ENCODE measurements at places on chromosomes 11 and 22. TPM values are rescaled to one million over a fixed set of nuclear protein-coding genes. Genes with fewer than 3 reads are reported as not detected.

Gene KRTAP5-2
- total RNA-seq = not detected

DNA sequence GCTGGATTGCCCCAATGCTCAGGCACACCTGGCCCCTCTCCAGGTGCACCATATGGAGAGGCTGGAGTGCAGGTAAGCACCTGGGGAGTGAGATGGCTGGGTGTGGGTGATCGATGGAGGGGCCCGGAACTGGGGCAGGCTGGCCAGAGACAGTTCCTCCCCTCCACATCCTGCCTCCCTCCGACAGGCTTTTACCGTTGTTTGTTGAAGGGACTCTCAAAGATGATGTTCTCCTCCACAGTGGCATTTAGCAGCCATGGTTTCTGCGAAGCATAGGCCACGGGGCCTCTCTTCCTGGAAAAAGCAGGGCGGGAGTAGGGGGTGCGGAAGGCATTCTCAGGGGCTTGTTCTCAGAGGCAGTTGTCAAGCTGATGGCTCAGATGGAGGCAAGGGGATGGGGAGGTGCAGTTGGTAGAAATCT is 25.9 kb upstream of the KCNJ11 start:
- H3K27me3 ChIP-seq = peaks cover 24% of the 10 kb centered on the region
- H3K4me3 ChIP-seq = peak overlapping the region; percentile 16
- peaks cover 24% of the 10 kb centered on the region for H3K4me1 ChIP-seq
- no peak for DNase-seq
- peak overlapping the region; percentile 26 for H3K27ac ChIP-seq
- peaks cover 1% of the 10 kb centered on the region for H3K36me3 ChIP-seq

DNA sequence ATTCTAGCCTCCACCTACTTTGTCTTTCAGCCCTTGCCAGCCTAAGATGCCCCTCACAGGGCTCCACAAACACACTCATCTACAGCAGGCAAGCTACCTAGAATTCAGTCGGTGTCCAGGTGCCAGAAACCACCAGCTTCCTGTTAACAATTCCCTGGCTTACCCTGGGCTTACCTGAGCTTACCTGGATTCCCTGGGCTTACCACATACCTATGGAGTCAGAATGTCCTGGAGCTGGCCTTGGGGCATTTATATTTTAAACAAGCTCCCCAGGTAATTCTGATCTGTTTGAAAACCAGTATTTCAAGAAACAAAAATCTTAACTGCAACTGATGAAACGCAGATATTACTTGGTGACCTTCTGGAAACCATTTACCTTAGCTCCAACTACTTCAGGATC is 123.6 kb downstream of the SLC1A2 start:
- no peak overlapping the region for H3K4me3 ChIP-seq
- no peak overlapping the region for H3K27ac ChIP-seq
- peaks cover 10% of the 10 kb centered on the region for H3K27me3 ChIP-seq
- H3K36me3 ChIP-seq = peaks cover 4% of the 10 kb centered on the region
- DNase-seq = no peak
- H3K4me1 ChIP-seq = peaks cover 32% of the 10 kb centered on the region

DNA sequence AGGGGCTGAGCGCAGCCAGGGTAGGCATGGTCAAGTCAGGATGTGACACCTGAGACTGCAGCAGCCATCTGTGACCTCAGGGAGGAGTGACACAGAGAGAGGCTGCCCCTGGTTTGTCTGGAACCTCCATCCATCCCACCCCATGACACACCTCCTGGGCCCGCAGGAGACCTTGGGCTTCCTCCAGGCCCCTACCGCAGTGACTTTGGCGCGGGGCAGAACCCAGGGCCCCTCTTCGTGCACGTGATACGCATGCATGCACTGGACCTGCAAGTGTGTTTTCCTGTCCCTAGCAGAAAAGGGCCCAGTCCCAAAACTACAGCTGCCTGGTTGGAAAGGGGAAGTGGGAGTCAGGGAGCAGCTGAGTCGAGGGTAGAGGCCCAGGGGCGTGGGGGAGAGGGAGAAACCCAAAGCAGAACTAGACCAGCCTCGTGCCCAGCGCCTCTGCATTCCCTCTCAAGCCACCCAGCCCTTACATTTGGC is 7.9 kb upstream of the CYTH4 start:
- DNase-seq = no peak
- H3K36me3 ChIP-seq = no peaks in the 10 kb centered on the region
- H3K27me3 ChIP-seq = peaks cover 4% of the 10 kb centered on the region
- H3K4me1 ChIP-seq = peaks cover 50% of the 10 kb centered on the region
